Endothelial cell of umbilical vein (primary cell): ENCODE measurements at places on chromosomes 6 and 20. TPM values are rescaled to one million over a fixed set of nuclear protein-coding genes. Genes with fewer than 3 reads are reported as not detected.

DNA sequence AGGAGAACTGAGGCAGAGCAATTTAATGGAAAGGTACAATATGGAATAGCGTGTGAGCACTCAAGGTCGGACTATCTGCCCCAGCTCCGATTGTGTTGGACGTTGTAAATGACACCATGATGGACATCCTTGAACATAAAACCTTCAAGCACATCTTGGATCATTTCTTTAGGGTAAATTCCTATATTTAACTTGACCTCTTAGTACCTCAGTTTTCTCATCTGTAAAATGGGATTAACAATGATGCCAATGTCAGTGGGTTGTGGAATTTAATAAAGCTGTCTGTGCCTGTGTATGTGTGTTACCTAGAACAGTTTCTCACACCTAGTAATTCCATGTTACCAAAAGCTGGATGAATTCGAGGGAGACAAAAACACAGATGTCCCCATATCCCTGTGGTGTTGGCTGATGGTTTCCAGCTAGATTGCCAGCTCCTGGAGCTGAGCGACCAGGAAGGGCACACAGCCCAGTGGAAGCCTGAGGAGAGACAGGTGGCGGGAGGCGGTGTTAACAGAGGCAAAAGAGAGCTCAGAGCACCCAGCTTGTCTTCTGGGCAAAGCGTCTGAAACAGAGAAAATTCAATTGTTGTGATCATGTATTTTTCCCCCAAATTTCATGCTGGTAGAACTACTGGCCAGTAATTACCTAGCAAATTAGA is 32.6 kb downstream of the MDFI start:
- DNase-seq, result no peak

- no peak for DNase-seq
Observed at GRCh38 chr20:38386004-38386403, 39.7 kb downstream of the LBP start.

CTNNBL1 gene
- 54.8 and 60.2 TPM in 2 replicates for total RNA-seq

ACTL10 gene
- 0.62 and 1.4 TPM in 2 replicates for total RNA-seq

C20orf141 gene
- total RNA-seq, result not detected in 2 replicates

GRCh38 chr20:58852543-58853271 is at the start of gene GNAS:
TSS of gene GNAS (plus strand) at chr20:58852716.
- DNase-seq, result peak; percentile 47

DNA sequence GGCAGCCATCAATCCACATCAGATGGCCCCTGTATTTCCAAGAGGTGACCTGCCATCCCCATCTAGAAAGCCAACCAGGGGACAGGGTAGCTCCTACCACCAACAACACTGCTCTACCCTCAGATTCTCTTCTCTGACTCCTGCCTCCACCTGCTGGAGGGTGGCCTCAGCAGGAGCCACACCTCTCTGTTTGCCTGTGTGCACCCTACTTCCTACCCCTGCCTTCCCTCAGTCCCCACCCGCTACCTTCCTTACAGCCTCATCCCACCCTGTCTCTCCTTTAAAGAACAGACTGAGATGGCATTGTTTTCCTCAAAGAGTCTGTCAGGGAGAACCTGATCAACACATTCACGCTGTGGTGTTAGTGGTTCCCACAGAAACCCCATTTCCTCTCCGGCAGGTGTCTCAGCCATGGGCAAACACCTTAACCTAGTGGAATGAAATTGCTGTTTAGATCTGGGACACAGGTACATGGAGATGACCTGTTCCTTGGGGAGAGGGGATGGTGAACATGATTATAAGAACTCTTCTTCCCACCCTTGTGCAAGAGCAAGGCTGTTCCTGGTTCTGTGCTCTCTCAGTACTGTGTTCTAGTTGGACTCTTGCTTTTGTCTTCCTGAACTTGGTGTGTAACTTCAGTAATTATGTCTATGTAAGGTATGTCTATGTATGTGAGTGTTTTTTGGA is 1.8 kb downstream of the ENTPD6 start:
- DNase-seq, result no peak

CCM2L gene
- total RNA-seq, result 12.4 and 13.4 TPM in 2 replicates

NHLRC1 gene
- total RNA-seq, result 2.2 and 2.3 TPM in 2 replicates

GRCh38 chr6:69265090-69265489 is 531.7 kb downstream of the LMBRD1 start:
- DNase-seq, result no peak

- no peak for DNase-seq
Observed at GRCh38 chr20:53752583-53752970, 158.9 kb upstream of the ZNF217 start.

TRAM2 gene
- total RNA-seq, result 85.9 and 98.6 TPM in 2 replicates

DNA sequence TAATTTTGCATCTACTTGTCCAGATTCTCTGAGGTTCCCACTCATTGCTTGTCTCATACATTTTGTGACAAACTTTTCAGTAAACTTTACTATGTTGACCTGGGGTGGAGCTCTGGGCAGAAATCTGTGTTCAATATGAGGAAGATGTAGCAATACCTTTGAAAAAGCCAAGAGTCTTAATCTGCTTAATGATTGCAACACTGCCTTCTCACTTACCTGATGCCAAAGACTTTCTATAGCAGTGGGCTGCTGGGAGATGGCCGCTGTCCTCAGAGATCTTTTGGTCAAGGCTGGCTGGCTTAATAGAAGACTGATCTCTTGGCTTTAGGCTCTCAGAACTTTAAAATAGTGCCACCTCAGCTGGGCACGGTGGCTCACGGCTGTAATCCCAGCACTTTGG is 70.1 kb upstream of the RBM24 start:
- DNase-seq, result no peak

DNA sequence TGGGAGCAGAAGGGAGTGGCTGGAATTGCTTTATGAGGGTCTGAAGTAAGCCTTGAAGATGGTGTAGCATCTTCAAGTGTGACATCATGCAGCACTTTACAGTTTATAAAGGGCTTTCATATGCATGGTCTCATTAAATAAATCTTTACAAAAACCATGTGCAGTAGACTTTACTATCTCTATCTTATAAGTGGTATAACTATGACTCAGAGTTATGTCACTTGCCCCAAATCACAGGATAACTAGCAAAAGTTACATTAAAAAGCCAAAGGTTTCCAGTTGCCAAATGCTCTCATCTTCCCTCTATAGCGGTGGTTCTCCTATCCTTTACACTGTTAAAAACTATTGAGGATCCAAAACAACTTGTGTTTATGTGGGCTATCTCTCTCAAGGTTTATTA is 687.7 kb upstream of the MARCKS start:
- no peak for DNase-seq

DNA sequence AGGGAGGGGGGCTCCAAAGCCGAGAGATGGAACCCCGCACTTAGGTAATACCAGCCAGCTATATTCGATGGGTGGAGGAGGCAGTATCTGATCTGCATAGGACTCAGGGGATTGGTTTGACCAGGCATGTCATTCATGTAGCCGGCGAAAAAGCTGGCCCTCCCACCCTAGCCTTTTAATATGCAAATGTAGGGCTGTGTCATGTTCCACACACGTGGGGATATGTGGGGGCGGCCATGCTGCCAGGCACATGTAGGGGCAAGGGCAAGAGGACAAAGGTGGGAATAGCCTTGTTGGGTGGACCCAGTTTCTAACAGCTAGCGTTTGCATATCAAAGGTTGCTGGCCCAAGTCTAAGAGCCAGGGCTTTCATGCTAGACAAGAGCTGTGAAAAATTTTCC is 39.1 kb upstream of the DDR1 start:
- DNase-seq, result no peak

MLIP gene
- total RNA-seq, result 11.6 and 14.5 TPM in 2 replicates

SCUBE3 gene
- total RNA-seq, result 0.62 and 1.5 TPM in 2 replicates

GRCh38 chr6:72412709-72413044 is 209.2 kb upstream of the KCNQ5 start:
- DNase-seq, result no peak

BANF2 gene
- not detected in 2 replicates for total RNA-seq

CYP39A1 gene
- total RNA-seq, result not detected in 2 replicates

- peak; percentile 55 for DNase-seq
Observed at GRCh38 chr6:78615430-78615904, 251.9 kb upstream of the IRAK1BP1 start.

UQCC2 gene
- total RNA-seq, result 91.5 and 95.3 TPM in 2 replicates

LRRC73 gene
- 0.25 and 0.58 TPM in 2 replicates for total RNA-seq

DNA sequence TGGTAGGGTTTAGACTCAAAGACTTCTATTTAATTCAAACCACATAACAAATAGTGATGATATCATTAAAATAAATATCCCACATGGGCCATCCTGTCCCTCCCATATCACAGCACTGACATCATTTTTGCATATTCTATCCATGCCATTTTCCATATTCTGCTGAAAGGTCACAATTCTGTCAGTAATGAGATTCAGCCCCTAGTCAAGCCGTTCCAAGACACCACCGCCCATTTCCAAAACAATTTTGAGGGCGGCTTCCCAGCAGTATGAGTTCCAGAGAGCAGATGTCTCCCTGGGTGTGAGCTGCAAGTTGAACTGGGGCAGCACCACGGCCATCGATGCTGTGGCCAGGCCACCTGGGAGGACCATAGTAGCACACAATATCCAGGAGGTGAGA is 65.1 kb upstream of the PLEKHG1 start:
- DNase-seq, result no peak

TRIM15 gene
- total RNA-seq, result not detected in 2 replicates

DNA sequence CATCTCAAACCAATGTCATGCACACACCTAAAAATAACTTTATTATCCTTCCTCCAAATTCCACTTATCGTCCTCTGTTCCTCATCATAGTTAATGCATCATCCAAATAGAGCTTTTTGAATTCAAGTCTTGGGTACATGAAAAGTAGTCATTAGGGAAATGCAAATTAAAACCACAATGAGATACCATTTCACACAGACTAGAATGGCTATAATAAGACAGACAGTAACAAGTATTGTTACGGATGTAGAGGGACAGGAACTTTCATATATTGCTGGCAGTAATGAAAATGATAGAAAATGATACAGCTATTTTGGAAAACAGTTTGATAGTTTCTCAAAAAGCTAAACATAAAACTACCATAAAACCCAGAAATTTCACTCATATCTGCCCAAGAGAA is 59.1 kb downstream of the FHL5 start:
- no peak for DNase-seq

LIN28B gene
- total RNA-seq, result not detected in 2 replicates

- DNase-seq, result no peak
Observed at GRCh38 chr20:14790771-14791620, 453.6 kb upstream of the FLRT3 start.

GRCh38 chr20:62638679-62639406 is 3.5 kb upstream of the SLCO4A1 start:
- DNase-seq, result no peak
